ENCODE measurements at places on chromosomes 6 and 20. TPM values are rescaled to one million over a fixed set of nuclear protein-coding genes. Genes with fewer than 3 reads are reported as not detected.

The HELZ2 gene
- total RNA-seq = 3.5 TPM

GRCh38 chr6:7489376-7489775, 52.1 kb upstream of the DSP start:
- no peak overlapping the region for H3K4me3 ChIP-seq
- H3K27me3 ChIP-seq = no peaks in the 10 kb centered on the region

DNA sequence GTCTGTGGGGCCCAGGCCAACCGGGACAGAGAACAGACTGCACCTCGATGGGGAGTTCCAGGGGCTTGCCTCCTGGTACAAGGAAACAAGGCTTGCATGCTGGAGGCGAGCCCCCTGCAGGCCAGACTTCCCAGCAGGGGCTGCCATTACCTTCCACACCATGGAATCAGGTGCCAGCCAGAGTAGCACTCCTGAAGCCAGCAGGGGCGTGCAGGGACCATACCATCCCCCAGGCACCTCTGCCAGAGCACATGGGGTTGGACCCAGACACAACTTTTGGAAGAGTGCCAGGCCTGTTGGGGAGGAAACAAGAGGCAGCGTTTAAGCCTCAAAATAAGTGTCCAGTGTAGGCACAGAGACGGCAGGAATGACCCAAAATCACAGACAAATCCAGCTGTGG, 6.5 kb downstream of the DDO start:
- no peaks in the 10 kb centered on the region for H3K4me1 ChIP-seq
- H3K4me3 ChIP-seq = no peak overlapping the region
- no peaks in the 10 kb centered on the region for H3K27me3 ChIP-seq

GRCh38 chr6:35558571-35558970, 45.9 kb upstream of the TULP1 start:
- no peak for DNase-seq
- no peak overlapping the region for H3K4me3 ChIP-seq
- no peaks in the 10 kb centered on the region for H3K27me3 ChIP-seq
- H3K4me1 ChIP-seq = no peaks in the 10 kb centered on the region
- H3K27ac ChIP-seq = no peak overlapping the region

- H3K4me3 ChIP-seq = no peak overlapping the region
- no peaks in the 10 kb centered on the region for H3K4me1 ChIP-seq
- no peaks in the 10 kb centered on the region for H3K36me3 ChIP-seq
- H3K27ac ChIP-seq = no peak overlapping the region
Measured at GRCh38 chr6:38799529-38800184, 84.5 kb downstream of the DNAH8 start.

Data from uterus (tissue), 4 donors.